ENCODE measurements at places on chromosomes 5 and 9.

DNA sequence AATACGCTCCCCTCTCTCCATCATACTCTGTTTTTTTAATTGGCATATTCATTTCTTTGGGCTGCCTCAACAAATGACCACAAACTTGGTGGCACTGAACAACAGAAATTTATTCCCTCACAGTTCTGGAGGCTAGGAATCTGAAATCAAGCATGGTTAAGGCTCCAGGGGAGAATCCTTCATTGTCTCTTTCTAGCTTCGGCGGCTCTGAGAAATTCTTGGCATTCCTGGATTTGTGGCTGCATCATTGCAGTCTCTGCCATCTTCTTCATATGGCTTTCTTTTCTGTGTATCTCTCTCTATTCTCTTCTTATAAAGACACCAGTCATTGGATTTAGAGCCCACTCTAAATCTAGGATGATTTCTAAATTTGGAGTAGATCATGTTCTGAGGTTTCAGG is 10.9 kb upstream of the SLC24A2 start:
- no peak for DNase-seq

DNA sequence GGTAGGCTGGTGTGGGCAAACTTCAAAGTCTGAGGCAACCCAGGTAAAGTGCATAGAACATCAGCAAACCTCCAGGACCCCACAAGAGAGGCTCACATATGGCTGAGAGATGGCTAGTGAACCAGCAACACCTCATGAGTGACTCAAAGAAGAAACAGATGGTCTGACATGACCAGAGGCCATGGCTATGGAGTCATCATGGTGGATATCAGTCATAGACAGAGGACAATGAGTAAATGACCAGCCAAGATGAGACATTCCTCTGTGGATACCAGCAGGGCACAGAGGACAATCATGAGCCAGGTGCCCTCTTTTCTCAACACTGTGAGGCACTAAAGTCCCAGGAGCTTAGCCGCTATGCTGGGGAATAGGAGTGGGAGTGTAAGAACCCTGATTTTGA is 180.8 kb downstream of the RASEF start:
- no peak for DNase-seq

- peak; percentile 10 for DNase-seq
Measured at GRCh38 chr5:168291342-168291963, at the start of gene WWC1. Gene WWC1, plus strand, starts transcription at chr5:168291645. Its CDS starts 508 bp downstream, at chr5:168292153.

- no peak for DNase-seq
Measured at GRCh38 chr9:88818495-88819201, 172.6 kb upstream of the S1PR3 start.

DNA sequence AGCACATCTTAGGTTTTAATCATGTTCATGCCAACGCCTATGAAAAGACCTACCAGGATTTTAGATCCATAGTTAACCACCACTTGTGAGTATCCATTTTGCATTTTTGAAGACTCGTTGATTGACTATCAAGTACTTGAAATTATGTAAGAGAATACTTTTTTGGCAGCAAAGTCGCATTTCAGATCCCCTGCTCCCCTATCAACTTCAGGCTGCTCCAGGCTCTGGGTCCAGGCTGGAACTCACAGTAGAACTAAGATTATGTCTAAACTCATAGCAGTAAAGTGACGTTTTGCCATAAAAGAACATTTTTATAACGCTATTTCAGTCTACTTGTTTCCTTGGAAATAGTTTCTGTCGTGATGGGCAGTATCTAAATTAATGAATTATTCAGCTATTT is 267.7 kb downstream of the FANCC start:
- no peak for DNase-seq

GRCh38 chr5:73448463-73449136 is at the start of gene FOXD1:
Gene FOXD1, minus strand, starts transcription at chr5:73448777. Its CDS starts 415 bp downstream, at chr5:73448362.
- no peak for DNase-seq
